Smooth muscle cell of the pulmonary artery (primary cell): ENCODE measurements at places on chromosomes 5 and 9. TPM values are rescaled to one million over a fixed set of nuclear protein-coding genes. Genes with fewer than 3 reads are reported as not detected.

The TCF7 gene
- 0.40 and 0.98 TPM in 2 replicates for total RNA-seq

The AGPAT2 gene
- 42.9 and 46.8 TPM in 2 replicates for total RNA-seq

The PRRC2B gene
- total RNA-seq = 113 and 117 TPM in 2 replicates

The TXNDC8 gene
- not detected in 2 replicates for total RNA-seq

The RNF180 gene
- total RNA-seq = 6.0 and 7.6 TPM in 2 replicates

The GTF2H2 gene
- total RNA-seq = 5.7 and 11.4 TPM in 2 replicates

The PALM2AKAP2 gene
- 25.2 and 42.6 TPM in 2 replicates for total RNA-seq

The SNCAIP gene
- total RNA-seq = 0.13 and 1.2 TPM in 2 replicates

The FAM163B gene
- 0.20 and 0.39 TPM in 2 replicates for total RNA-seq
